ENCODE measurements at places on chromosomes 2 and 18. TPM values are rescaled to one million over a fixed set of nuclear protein-coding genes. Genes with fewer than 3 reads are reported as not detected.

GRCh38 chr2:15869396-15869795 lies 71.0 kb upstream of the MYCN start:
- DNase-seq: no peak

DNA sequence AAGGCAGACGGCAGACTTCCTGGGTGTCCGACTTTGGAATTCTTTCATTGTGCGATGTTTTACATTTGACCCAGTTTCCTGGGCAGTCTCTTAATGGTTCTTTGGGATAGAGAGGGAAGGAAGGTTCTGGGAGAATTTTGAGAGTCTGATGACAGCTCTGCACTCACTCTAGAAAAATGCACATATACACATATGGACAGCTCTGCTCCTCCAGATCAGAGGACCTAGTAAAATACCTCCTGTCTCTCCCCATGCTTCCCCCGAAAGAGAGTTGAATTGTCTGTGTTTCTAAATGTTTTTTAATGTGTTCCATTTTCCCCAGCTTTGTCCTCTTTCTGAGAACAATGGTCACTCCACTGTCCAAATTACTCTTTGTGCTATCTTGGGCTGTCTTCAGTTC lies 102.0 kb upstream of the CXCR4 start:
- no peak for DNase-seq

DNA sequence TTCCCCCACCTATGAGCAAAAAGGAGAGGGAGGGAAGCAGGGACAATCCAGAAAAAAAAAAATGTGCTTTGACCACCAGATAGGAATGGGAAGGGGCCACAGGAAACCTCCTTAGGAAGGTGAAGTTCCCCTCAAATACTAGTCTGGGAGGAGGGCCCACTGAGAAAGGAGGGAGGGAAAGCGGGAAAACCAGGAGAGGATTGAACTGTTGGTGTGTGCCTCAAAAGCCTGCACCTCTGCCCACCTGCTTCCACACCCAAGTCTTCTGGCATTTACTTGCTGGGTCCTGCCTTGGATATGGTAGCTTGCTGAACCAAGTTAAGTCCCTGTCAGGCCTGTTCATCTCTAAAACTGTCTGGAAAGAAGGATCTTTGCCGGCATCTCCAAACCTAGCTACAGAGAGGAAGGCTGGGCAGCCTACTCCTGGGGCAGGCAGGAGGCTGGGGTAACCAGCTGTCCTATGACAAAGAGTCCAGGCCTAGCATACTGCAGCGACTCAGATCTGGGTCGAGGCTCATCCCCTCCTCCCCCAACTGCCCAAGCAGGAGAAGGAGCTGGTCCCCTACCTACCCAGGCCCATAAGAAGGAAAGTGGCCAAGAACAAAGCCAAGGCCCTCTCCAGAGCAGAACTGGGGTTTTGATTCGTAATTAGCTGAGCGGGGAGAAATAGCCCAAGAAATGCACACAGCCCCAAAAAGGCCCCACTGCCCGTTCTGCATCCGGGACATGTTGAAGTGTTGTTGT lies 3.0 kb downstream of the EN1 start:
- no peak for DNase-seq

GRCh38 chr18:50079571-50080295 lies 115.2 kb downstream of the MYO5B start:
- DNase-seq: no peak

GRCh38 chr2:119218478-119219064 lies 5.1 kb upstream of the STEAP3 start:
- DNase-seq: peak; percentile 22

DNA sequence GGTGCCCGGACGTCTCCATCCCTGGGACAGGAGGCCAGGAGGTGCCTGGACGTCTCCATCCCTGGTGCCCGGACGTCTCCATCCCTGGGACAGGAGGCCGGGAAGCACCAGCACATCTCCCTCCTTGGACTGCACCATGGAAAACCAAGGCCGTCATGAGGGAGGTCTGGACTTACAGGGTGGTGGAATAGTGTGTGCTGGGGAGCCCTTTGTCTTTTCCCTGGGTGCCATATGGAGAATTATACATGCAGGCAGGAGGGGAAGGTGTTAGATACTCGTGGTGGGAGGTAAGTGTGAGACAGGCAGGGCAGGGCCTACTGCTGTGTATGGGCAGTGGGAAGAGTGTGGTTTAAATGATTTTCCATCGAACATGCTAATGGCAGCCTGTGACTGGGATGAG lies 52.9 kb downstream of the RTP5 start:
- DNase-seq: no peak

GRCh38 chr2:238528953-238529781 lies 102.4 kb downstream of the ASB1 start:
- no peak for DNase-seq

- DNase-seq: no peak
Observed at GRCh38 chr2:224861266-224861665, 145.1 kb upstream of the CCDC195 start.

DNA sequence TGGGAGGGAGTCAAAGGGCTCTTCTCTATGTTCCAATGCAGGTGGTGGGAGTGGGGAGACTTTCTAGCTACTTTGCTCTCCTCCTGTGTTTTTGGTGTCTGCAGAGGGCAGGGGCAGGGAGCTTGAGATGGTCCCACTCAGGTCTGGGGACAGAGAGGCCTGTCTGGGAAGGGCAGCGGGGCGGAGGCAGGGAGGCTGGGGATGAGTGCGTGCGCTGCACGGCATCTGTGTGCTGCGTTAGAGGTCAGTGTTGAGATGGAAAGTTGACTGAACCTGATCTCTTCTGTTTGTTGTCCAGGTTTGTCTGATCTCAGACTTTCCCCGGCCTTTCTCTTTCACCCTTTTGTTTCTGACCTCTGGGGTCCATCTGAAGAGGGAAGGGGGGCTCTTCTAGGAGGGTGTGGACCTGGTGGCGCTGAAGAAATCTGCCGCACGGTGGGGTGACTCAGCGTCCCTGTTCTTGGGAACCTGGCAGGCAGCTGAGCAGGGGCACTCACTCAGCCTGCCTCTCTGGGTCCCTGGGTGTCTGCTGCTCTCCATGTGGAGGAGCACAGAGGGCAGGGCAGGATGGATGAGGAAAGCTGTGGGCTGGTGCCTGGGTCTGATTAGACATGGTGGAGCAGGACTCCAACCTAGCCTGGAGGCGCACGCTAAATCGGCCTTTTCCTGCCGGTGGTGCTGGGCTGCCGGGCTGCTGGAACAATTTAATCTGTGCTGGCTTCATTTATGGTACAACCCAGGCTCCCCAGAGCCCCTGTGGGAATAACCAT lies 24.1 kb downstream of the IGFBP2 start:
- no peak for DNase-seq

GRCh38 chr2:225367482-225367881 lies 32.0 kb upstream of the NYAP2 start:
- no peak for DNase-seq

DNA sequence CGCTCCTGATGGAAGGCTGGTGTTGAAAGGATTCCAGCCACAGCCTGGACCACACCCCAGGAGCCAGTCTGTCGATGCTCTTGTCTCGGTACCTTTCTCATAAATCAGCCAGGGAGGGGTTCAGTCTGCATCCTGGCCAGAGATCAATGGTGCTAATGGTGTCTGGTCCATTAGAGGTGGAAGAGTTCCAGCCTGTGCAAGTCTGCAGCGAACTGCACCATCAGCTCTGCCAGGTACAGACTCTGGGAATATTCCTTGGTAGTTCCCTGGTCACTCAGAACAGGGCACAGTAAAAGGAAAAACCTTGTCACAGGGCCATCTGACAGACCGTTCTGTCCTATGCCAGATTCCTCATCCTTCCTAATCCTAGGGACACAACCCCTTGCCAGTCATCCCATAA lies 164.3 kb downstream of the MTCL1 start:
- no peak for DNase-seq

GRCh38 chr2:108586116-108586515 lies 51.8 kb downstream of the LIMS1 start:
- DNase-seq: no peak

GRCh38 chr2:226074391-226074790 lies 674.9 kb downstream of the NYAP2 start:
- no peak for DNase-seq

DNA sequence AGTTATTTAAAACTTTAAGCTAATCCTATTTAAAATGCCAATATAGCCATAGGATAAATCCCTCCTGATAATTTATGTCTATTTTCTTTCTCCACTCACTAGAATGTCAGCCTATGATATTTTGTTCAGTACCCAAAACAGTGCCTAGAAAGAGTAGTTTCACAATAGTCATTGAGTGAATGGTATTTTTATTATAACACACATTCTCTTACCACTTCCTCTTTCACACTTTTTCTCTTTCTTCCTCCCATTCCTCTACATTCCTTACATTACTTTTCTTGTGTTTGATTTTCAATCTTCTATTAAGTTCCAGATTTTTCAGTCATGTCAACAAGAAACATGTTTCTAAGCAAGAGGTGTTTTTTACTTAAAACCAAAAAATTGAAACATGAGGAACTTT lies 327.6 kb upstream of the UBE2E3 start:
- no peak for DNase-seq

- DNase-seq: no peak
Observed at GRCh38 chr2:186426153-186427016, 59.7 kb upstream of the ZC3H15 start.

- DNase-seq: no peak
Observed at GRCh38 chr2:588074-588645, 89.0 kb downstream of the TMEM18 start.

DNA sequence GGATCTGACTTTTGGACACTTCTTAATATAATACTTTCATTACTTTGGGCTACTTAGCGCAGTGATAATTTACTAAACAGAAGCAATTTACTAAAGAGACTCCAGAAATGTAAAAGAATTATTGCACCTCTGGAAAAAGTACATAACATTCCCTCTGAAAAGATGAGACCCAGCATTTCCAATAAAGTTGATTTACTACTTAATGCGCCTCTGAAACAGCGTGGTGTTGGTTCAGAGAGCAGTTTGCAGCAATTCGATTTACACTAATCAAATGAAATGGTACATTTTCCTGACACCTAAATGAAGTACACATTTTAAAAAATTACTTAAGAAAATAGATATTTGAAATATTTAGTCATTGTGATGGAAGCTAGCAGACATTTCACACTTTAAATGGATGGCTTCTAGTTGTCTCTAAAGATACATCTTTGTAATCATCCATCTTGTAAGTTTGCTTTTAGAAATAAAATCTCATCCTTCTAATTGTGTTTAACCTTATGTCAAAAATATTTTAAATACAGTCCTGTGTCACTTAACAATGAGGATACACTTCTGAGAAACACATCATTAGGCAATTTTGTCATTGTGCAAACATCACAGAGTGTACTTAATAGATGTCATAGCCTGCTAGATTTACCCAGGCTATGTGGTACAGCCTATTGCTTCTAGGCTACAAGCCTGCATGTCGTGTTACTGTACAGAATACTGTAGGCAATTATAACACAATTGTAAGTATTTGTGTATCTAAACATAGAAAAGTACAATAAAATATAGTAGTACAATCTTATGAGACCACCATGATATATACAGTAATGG lies 284.6 kb upstream of the UBE2E3 start:
- no peak for DNase-seq

- DNase-seq: no peak
Observed at GRCh38 chr2:32772638-32773447, 145.0 kb downstream of the TTC27 start.

DNA sequence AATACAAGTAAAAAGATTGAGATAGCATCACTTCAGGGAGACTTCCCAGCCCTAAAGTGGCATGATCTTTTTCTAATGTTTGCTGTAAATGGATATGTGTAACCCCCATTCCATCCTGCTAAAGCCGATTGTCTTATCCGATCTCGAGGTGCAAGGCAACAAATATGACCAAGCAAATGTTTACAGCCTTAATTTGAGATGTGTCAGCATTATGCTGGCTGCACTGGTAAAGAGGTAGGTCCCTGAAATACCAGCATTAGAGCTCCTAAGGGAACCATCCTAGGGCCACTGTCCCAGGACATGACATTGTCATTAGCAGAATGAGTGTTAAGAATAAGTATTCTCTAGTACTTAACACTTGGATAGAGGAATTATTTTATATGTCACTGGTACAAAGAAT lies 108.4 kb downstream of the EPC2 start:
- no peak for DNase-seq

DNA sequence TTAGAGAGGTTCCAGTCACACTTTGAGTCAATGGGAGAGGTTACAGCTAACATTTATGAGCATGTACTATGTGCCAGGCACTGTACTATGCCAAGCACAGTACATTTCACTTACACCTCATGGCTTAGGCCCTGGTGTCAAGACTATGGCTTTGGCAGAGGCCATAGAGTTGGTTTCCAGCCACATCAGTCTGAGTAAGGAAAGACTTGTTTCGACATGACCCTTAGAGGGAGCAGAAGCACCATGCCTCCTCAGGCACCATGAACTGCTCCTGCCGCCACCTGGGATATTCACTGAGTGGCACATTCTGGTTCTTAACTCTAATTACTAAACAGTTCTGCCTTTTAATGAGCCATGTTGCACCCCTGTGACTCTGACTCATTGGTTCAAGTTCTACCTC lies 12.7 kb downstream of the DGUOK start:
- DNase-seq: no peak

DNA sequence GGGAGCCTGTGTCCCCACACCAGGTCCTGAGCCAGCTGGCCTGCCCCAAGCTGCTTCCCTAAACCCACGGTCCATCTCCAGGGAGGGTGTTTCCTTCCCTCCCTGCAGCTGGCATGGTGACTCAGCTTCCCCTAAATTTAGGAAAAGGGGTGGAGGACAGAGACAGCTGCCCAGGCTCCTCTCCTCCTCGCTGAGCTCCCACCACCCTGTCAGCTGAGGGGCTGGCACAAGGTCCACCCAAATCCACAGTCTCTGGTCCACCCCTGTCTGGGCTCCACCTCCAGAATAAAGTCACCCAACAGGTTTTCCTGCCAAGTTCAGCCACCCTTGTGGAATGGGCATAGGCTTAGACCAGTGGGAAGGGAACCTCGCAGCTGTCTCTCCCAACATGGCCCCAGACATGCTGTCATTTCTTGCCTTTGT lies 156.5 kb downstream of the TNS1 start:
- no peak for DNase-seq

- no peak for DNase-seq
Observed at GRCh38 chr2:15665067-15665942, 73.6 kb downstream of the DDX1 start.

Gene FER1L5
- not detected for polyA plus RNA-seq

Gene OSGEPL1
- 10.2 TPM for polyA plus RNA-seq

Gene NEUROD1
- not detected for polyA plus RNA-seq

Gene ZNF396
- polyA plus RNA-seq: not detected

Gene MOGAT1
- polyA plus RNA-seq: not detected

Gene ASPRV1
- polyA plus RNA-seq: 0.29 TPM

Gene CFC1
- not detected for polyA plus RNA-seq

Gene FARSB
- 18.5 TPM for polyA plus RNA-seq

Gene CNRIP1
- polyA plus RNA-seq: not detected

Gene RUFY4
- not detected for polyA plus RNA-seq

Gene SMARCAL1
- polyA plus RNA-seq: 15.1 TPM

Gene LHCGR
- not detected for polyA plus RNA-seq

Gene MTLN
- 114 TPM for polyA plus RNA-seq

Data from immature natural killer cell (primary cell).